Spleen (tissue), 13 donors: ENCODE measurements at places on chromosomes 1 and 21.

DNA sequence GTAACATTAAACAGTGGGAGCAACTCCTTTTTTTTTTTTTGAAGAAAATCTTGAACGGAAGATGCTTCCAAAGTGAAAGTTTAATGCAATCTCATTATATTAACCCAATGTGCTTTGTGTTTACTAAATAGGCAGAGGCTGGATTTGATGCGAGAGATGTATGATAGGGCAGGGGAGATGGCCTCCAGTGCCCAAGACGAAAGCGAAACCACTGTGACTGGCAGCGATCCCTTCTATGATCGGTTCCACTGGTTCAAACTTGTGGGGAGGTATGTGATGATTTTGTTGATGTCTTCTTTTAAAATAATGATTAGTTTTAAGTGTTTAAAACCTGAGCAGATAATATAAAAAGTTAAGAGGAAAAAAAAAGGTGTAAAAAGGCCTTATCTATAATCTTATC lies 74.2 kb upstream of the PGD start:
- peaks cover 2% of the 10 kb centered on the region for H3K36me3 ChIP-seq
- no peaks in the 10 kb centered on the region for H3K27me3 ChIP-seq
- no peak overlapping the region for H3K4me3 ChIP-seq
- DNase-seq, result no peak
- no peak overlapping the region for H3K27ac ChIP-seq

- H3K4me1 ChIP-seq, result peaks cover 63% of the 10 kb centered on the region
- no peak overlapping the region for H3K4me3 ChIP-seq
- H3K27ac ChIP-seq, result no peak overlapping the region
These were observed 10.6 kb downstream of the HLX start for GRCh38 chr1:220889848-220890287.

DNA sequence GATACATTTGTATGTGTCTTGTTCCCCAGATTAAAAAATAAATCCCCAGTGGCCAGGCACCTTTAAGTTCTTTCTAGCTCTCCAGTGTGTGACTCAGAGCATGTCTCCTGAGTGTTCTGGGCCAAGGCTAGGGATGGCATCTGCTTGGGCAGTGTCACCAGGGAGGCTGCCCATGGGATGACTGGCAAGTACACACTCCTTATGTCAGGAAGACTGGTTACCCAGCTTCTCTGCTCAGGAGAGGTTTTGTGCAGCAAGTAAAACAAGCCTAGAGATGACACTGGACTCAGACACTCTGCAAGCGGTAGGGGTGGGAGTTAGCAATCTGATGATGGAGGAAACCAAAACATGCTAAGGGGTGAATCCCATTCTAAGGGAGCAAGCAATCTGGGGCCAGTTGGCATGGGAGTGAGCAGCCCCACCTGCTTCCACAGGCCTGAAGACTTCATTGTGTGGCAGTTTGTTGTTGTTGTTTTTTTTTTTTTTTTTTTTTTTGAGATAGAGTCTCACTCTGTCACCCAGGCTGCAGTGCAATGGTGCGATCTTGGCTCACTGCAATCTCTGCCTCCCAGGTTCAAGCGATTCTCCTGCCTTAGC lies 137.1 kb downstream of the EDEM3 start:
- no peak for DNase-seq
- H3K27me3 ChIP-seq, result no peaks in the 10 kb centered on the region
- H3K36me3 ChIP-seq, result no peaks in the 10 kb centered on the region
- H3K4me3 ChIP-seq, result no peak overlapping the region

DNA sequence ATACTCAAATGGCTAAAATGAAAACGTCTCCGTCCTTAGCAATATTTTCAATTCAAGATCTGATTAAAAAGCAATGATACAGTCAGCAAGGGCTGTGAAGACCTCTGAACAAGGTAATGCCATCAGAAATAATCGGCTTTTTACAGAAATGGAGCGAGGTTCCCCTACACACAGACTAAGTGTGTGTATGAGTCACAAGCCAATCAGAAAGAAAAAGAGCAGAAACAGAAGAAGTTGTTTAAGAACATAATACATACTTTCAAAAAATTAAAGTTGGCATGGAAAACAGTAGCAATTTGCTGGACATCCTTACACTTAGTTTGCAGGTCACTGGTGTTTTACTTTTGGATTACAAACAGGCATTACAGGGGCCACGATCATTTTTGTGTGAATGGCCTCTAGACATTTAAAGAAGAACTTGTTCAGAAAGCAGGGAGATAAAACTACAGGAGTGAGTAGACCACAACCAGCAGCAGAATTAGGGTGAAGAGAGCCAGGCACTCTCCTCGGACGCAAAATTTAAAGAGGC lies 350.0 kb upstream of the RUNX1 start:
- H3K4me3 ChIP-seq, result no peak overlapping the region
- no peaks in the 10 kb centered on the region for H3K36me3 ChIP-seq
- no peak for DNase-seq
- peaks cover 8% of the 10 kb centered on the region for H3K4me1 ChIP-seq

GRCh38 chr1:8670371-8670818 lies 147.0 kb downstream of the RERE start:
- DNase-seq, result no peak
- H3K4me1 ChIP-seq, result peaks cover 37% of the 10 kb centered on the region
- no peaks in the 10 kb centered on the region for H3K36me3 ChIP-seq
- no peak overlapping the region for H3K27ac ChIP-seq

DNA sequence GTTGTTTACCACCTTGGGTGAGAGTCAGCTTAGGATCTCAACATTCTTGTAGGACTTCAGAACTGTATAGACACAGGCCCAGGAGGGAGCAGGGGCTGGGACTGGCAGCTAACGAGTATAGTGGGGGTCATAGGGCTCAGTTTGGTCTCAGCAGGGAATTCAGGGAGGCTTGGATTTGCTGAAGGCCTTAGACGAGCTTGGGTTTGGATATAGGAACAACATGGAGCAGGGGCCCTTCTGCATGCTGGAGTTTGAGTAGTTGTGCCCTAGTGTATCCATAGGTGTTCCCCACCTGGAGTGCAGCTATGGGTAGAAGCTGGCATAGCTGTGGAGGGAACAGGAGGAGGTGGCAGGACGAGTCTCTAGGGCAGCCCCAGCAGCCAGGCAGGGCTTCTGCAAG lies 63.4 kb upstream of the MAP1LC3C start:
- no peak for DNase-seq
- no peaks in the 10 kb centered on the region for H3K27me3 ChIP-seq
- no peaks in the 10 kb centered on the region for H3K4me1 ChIP-seq
- no peak overlapping the region for H3K4me3 ChIP-seq

GRCh38 chr1:89761338-89761737 lies 59.5 kb upstream of the LRRC8D start:
- no peaks in the 10 kb centered on the region for H3K36me3 ChIP-seq
- H3K4me3 ChIP-seq, result no peak overlapping the region
- peaks cover 29% of the 10 kb centered on the region for H3K4me1 ChIP-seq
- no peak overlapping the region for H3K27ac ChIP-seq
- DNase-seq, result no peak

GRCh38 chr1:109618661-109619575 lies 498 bp downstream of the GNAT2 start:
- no peaks in the 10 kb centered on the region for H3K36me3 ChIP-seq
- peaks cover 69% of the 10 kb centered on the region for H3K4me1 ChIP-seq
- no peak for DNase-seq
- no peaks in the 10 kb centered on the region for H3K27me3 ChIP-seq

- H3K27me3 ChIP-seq, result no peaks in the 10 kb centered on the region
- H3K4me1 ChIP-seq, result no peaks in the 10 kb centered on the region
- DNase-seq, result no peak
These were observed 30.0 kb downstream of the FAM78B start for GRCh38 chr1:166136699-166137401.

DNA sequence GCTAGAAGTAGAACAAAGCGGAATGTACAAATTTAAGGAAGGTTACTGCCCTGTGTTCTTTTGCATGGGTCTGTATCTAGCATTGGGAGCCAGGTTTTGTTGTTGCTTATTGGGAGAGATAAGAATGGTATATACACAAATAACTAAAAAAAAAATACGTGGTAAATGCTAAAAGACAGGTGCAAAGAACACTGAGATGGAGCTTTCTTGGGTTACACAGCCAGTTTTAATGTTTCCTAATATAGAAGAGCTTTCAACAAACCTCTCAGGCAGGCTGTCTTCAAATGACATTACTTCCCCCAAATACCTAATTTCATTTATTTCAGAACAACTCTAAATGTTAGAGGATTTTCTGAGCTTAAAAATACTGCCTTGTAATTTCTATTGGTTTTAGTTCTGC lies 1.4 kb upstream of the MDM4 start:
- peaks cover 55% of the 10 kb centered on the region for H3K4me1 ChIP-seq
- no peak for DNase-seq
- H3K27ac ChIP-seq, result peak overlapping the region; percentile 96
- peaks cover 20% of the 10 kb centered on the region for H3K36me3 ChIP-seq
- H3K27me3 ChIP-seq, result no peaks in the 10 kb centered on the region

DNA sequence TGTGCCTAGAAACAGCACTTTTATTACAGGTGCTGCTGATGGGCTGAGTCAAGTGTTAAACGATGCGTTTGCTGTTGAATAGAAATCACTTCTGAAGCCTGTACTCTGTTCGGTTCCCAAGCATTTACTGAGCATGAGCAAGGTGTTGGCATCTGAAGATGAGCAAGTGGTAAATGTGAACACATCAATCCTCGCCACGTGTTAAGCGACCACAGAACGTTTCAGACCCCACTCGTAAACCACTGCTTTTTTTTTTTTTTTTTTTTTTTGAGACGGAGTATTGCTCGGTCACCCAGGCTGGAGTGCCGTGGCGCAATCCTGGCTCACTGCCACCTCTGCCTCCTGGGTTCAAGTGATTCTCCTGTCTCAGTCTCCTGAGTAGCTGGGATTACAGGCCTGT lies 241.2 kb downstream of the SETD4 start:
- H3K4me1 ChIP-seq, result no peaks in the 10 kb centered on the region
- no peak overlapping the region for H3K27ac ChIP-seq
- no peaks in the 10 kb centered on the region for H3K27me3 ChIP-seq

- DNase-seq, result no peak
- no peak overlapping the region for H3K27ac ChIP-seq
- H3K36me3 ChIP-seq, result no peaks in the 10 kb centered on the region
- H3K4me1 ChIP-seq, result no peaks in the 10 kb centered on the region
- H3K27me3 ChIP-seq, result no peaks in the 10 kb centered on the region
These were observed 76.1 kb upstream of the USP25 start for GRCh38 chr21:15653710-15654109.
